KG1 (cell line): ENCODE measurements at places on chromosomes 4 and X.

GRCh38 chrX:25016361-25016671, 551 bp upstream of the ARX start:
- DNase-seq = no peak

GRCh38 chr4:111689731-111690130, 455.5 kb upstream of the FAM241A start:
- no peak for DNase-seq

DNA sequence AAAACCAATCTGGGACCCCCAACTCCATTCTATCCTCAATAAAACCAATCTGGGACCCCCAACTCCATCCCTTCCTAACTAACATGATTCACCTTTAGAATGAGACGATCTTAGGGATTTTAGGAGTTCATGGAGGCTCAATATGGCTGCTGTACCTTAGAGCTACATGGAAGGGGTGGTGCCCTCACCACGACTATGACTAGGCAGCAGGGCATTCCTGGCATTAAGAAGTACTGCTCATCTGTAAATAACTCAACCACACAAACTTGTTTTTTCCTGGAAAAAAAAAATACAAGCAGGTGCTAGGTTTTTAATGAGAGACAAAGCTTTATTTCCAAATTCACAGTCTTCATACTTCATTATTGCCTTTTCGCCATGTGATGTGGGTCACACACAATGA, 346.5 kb upstream of the FAT1 start:
- DNase-seq = no peak

DNA sequence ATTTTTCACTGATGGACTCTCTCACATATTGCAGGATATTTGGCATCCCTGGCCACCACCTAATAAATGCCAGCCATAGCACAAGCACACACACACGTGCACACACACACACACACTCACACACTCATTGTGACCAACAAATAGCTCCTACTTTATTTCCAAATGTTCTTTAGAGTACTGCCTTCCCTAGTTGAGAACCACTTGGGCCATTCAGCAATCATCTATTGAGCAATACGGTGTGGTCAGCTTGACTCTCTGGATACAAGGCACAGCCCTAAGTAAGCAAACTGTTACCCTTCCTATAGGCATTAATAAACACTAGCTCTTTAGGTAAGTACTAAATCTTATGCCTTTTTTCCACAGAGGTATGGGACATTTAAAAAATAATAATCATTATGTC, 21.1 kb downstream of the CORIN start:
- DNase-seq = no peak

DNA sequence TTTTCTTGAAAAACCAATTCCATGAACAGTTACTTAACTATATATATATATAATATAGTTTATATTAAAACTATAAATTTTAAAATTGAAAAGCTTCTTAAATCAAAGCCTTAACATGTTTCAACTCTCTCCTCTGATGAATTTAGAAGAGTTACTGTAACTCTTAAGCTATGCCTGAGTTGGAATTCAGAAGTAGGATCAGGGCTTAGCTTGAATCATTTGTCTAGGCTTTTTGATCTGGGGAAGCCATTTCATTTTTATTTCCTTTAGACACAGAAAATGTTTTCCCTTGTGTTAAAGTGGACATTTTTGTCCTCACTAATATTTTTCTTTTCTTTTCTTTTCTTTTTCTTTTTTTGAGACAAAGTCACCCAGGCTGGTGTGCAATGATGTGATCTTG, 40.4 kb upstream of the PDLIM5 start:
- no peak for DNase-seq

DNA sequence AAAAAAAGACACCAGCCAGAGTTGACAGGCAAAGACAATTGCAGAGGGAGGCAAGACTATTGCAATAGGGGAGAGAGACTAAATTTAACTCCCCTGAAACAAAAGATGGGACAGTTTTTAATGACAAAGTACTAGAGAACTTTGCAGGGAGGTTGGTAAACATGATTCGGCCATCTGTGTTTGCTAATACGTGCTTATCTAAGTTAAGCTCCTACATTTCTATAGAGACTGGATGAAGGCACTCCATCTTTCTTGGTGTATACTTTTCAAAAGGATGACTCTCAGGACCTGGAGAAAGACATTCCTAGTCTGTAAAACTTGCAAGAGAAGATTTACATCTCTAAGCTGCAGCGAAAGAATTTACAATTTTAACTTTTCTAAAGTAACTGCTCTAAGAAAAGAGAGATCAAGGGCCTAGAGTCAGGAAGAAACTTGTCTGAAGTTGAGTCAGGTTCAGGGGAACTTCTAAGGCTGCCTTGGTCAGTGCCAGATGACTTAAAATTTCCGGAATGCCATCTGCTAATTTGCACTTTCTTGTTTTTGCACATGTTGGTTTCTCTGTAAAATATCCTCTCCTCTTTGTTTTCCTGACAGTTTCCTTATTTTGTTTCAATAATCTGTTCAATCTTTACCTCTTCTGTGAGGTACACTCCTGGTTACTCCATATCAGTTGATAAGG, 10.6 kb downstream of the ADAM29 start:
- no peak for DNase-seq

DNA sequence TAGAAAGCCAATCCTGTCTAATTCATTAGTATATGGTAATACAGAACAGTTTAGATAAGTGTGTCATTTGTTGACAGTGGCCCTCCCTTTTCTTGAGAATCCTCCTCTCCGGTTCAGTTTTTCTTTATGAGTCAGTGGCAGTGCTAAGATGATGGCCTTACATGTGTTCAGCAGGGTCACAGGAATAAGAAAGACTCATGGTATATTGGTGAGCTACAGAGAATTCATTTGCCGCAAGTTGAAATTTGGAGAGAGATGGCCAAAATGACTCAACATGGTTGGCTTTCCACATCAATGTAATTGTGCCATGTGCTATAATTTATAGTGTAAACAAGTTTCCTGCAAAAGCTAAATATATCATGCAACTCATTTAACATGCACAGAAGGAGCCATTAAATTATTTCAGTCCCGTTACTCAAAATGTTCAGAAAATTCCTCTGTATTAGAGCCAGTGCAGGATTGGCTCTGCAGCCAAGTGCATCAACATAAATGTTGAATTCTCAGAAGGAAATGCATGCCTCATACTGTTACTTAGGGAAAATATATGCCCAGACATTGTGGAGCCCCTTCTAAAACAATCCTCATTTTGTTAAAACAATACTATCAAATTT, 374.3 kb downstream of the AFF2 start:
- no peak for DNase-seq

DNA sequence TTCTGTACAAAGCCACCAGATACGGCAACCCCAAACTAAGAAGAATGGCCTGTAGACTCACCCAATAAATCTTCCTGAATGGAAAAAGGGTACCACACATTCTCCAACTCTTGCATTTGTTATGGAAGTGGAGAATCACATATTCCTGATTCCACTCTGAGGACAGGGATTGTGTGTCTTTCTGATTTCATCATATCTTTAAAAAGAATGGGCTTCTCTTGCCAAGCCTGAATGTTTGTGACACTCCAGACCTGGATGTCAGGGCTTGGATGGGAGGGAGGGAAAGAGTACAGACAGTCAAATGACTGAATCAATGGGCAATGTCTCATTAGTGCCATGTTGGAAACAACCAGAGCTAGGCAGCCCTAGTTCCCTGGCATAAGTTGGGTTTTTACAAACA, 77.4 kb downstream of the PLAC1 start:
- no peak for DNase-seq

DNA sequence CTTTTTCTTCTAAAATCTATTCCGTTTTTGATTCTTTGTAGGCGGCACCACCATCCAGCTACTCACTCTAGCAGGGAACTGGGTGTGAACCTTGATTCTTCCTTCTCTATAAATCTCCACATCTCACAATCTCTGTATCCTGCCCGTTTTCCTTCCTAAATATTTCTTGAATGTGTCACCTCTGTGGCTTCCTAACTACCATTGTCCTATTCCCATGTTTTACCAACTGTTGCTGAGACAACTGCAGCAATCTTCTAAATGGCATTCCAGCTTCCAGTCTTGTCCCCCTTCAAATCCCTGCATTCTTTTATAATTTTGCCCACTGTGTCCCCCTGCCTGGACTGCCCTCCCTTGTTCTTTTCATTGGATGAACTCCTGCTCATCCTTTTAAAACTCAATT, 641.3 kb downstream of the RPA4 start:
- no peak for DNase-seq

- DNase-seq = no peak
Observed at GRCh38 chr4:120557372-120557771, 365.2 kb downstream of the PRDM5 start.

GRCh38 chrX:7159149-7159861, 11.4 kb upstream of the PUDP start:
- DNase-seq = no peak

DNA sequence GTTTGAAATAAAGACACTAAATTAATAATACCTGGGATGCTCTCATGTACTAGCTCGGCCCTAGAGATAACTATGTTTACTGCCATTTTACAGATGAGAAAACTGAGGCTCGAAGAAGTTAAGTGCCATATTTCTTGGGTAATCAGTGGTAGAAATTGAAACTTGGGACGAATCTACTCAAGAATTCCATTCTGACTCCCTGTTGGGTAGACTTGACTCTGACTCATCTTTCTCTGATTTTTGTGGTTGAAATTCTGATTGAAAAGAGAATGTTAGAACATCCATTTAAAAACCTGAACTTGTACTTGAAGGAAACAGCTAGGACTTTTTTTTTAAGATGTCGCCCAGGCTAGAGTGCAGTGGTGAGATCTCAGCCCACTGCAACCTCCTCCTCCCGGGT, 50.1 kb upstream of the NSUN7 start:
- DNase-seq = no peak

DNA sequence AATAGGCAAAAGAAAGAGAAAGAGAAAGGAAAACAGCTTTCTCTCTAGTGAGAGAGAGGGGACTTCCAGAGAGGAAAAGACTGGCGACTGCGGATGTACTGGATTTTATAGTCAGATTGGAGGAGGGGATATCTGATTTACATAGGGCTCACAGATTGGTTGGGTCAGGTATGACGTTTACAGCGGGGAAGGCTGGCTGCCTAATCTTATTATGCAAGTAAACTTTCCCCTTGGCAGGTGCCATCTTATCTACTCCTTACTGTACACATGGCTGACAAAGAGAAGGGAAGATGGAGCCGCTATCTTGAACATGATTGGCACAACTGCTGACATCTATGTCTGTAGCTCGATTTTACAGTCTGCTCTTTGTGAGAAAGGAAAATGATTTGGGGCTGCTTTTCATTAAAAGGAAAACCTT, 25.4 kb downstream of the RBPJ start:
- no peak for DNase-seq

GRCh38 chr4:90950385-90950841, 823.2 kb downstream of the CCSER1 start:
- DNase-seq = no peak

- DNase-seq = no peak
Observed at GRCh38 chrX:124931241-124931640, 388.4 kb upstream of the TEX13C start.

- DNase-seq = no peak
Observed at GRCh38 chrX:48466696-48467095, 3.4 kb downstream of the SLC38A5 start.

DNA sequence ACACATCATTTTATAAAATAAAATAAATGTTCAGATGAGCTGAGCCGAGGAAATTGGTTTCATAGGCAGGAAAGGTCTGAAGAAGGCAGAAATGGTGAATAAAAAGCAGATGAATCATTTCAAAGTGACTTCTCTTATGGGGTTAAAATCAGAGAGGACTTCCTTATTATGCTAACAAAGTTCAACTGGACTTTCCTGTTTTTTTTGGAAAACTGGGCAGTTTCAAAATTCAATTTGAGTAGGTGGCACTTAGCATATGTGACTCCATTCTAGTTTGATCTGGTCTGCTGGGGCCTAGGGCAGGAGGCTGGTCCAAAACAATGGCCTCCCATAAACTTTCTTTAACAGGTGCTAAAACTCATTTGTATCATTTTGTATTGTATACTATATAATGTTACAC, 1794.9 kb upstream of the TENM3 start:
- no peak for DNase-seq

- no peak for DNase-seq
Observed at GRCh38 chr4:100486496-100486895, 31.3 kb downstream of the EMCN start.

GRCh38 chr4:26285272-26285671, 35.5 kb upstream of the RBPJ start:
- DNase-seq = no peak

DNA sequence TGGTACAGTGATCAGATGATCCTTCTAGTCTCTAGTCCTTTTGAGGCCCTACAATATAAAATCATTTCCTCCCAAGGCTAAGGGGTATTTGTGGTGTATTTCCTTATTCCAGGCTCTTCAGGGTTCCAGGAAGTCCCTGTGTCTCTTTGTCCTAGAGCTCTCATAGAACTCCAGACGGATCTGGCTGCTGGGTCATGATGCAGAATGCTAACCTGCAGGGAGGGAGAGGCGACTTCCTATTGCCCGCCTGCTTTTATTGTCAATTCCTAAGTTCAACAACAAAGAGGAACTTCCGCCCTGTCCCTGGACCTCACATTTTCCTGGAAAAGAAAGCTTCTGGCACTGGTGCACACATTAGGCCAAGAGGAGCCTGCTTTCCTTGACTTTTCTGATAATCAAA, 45.9 kb upstream of the ZNF827 start:
- DNase-seq = no peak

GRCh38 chr4:70915874-70916559, 13.8 kb downstream of the MOB1B start:
- DNase-seq = no peak

GRCh38 chr4:182575225-182575624, 332.0 kb downstream of the TENM3 start:
- no peak for DNase-seq

GRCh38 chr4:22091906-22092305, 143.3 kb upstream of the KCNIP4 start:
- no peak for DNase-seq

DNA sequence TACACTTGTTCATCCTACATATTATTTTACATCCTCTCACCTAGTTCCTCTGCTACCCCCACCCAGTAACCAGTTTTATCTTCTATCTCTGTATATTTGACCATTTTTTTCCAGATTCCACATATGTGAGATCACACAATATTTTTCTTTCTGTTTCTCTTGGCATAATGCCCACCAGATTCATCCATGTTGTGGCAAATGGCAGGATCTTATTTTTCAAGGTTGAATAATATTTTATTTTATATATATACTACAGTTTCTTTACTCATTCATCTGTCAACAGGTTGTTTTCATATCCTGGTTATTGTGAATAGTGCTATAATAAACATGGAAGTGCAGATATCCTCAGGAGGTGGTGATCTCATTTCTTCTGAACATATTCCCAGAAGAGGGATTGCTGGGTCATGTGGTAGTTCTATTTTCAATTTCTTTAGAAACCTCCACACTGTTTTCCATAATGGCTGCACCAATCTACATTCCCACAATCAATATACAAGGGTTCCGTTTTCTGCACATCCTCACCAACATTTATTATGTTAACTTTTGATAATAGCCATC, 48.2 kb downstream of the THAP9 start:
- no peak for DNase-seq

- no peak for DNase-seq
Observed at GRCh38 chr4:110119337-110119736, 79.1 kb downstream of the ELOVL6 start.
